ENCODE measurements at places on chromosomes 11 and 22.

GRCh38 chr11:78161962-78162371 is 22.5 kb upstream of the ALG8 start:
- DNase-seq: no peak

GRCh38 chr11:65663639-65664200 is 1.0 kb upstream of the RELA start:
- no peak for DNase-seq

DNA sequence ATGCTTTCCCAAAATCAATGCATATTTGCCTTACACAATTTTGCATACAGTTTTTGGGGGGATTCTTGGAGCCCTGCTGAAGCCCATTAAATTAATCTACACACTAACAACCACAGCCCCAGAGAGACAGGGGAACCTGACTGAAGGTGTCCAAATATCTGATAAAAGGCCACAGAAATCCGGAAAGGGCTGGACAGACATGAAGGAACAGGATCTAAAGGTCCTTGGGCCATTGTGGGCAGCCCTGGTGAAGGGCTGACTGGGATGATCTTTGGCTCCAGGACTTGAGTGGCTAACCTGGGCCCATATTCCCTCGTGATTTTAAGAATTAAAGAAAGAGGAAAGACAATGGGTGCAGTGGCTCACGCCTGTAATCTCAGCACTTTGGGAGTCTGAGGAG is 6.8 kb upstream of the WDR74 start:
- DNase-seq: no peak

- no peak for DNase-seq
These were observed 646.8 kb upstream of the CCDC90B start for GRCh38 chr11:83933008-83933407.

DNA sequence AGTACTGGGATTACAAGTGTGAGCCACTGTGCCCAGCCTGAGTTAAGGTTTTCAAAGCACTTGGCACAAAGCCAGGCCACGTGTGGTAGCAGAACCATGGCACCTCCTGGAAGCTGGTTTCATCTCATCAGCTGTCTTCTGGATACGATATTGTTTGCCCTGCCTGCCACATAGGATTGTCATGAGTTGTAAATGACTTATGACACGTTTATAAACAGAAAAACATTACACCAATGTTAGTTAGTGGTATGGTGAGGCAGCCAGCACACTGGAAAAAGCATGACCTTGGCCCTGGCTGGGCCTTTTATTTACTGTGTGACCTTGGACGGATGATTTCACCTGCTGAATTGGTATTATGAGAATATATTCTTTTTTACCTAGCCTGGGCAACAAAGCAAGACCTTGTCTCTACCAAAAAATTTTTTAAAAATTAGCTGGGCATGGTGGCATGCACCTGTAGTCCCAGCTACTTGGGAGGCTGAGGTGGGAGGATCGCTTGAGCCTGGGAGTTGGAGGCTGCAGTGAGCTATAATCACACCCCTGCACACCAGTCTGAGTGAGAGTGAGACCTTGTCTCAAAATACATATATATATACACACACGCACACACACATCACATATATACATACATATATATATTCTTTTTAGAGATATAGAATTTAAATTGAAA is 24.0 kb upstream of the MYH9 start:
- no peak for DNase-seq

- DNase-seq: no peak
These were observed 64.3 kb downstream of the ETS1 start for GRCh38 chr11:128522943-128523518.

GRCh38 chr22:27568265-27568664 is 233.3 kb downstream of the MN1 start:
- no peak for DNase-seq

DNA sequence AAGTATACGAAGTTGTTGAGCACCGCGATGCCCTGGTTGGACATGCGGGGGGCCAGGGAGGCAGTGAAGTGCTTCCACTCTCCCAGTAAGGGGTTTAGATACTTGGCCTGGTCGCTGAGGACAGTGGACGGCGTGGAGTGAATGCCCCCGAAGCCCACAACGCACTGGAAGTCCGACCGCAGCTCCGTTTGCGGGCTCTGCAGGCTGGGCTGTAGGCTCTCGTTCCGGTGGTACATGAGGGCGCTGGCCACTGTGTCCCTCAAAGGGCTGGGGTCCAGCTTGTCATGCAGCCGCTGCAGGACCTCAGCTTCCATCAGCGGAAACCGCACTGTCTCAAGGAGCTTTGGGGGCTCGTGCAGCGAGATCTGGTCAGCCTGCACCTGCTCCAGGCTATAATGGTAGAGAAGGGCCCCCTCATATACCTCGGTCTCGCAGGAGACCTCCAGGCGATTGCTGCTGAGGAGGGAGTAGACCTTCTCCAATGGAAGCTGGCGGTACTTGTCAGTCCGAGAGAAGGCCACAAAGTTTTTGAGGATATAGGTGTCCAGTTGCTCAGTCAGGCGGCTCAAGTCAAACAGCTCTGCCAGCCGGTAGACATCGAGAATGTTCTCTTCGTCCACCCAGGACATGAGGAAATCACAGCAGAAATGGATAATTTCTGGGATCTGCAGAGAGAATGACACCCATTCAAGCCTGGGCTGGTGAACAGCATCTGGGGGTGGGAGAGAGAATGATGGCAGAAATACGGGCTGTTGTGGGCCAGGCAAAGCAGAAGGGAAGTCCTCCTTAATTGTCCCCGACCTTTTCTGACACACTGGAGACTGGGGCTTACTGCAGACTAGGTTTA is 27.5 kb upstream of the SCARF2 start:
- DNase-seq: no peak

GRCh38 chr11:36062796-36063365 is 119.0 kb downstream of the LDLRAD3 start:
- no peak for DNase-seq

GRCh38 chr11:19711911-19712280 is 741 bp upstream of the NAV2 start:
- DNase-seq: no peak

GRCh38 chr11:44174842-44175241 is 79.4 kb downstream of the EXT2 start:
- DNase-seq: no peak

All from mesendoderm (in vitro differentiated cells).